ENCODE measurements at places on chromosomes 7 and 10.

- DNase-seq: no peak
Observed at GRCh38 chr7:135158874-135159273, 11.0 kb downstream of the TMEM140 start.

GRCh38 chr10:127338399-127339110, 142.2 kb upstream of the INSYN2A start:
- DNase-seq: no peak

- no peak for DNase-seq
Observed at GRCh38 chr10:29479081-29479925, 155.5 kb downstream of the SVIL start.

- no peak for DNase-seq
Observed at GRCh38 chr10:61923950-61924274, 22.4 kb downstream of the ARID5B start.

DNA sequence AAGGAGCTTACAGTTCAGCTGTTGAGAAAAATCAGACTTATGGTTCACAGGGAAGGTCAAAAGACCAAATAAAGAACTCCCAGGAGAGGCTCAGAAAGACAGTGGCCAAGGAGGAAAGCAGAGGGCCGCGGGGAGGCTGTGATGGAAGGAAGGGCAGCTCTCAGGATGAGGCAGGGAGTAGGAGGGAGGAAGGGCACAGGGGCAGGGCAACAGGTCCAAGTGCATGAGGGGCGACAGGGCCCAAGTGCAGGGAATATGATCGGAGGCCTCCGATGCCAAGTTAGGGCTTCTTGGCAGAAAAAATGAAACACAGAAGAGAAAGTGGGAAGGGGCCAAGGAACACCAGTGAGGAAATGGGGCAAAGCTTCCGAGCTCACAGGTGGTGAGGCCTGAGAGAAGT, 13.4 kb upstream of the PNLIPRP2 start:
- no peak for DNase-seq

DNA sequence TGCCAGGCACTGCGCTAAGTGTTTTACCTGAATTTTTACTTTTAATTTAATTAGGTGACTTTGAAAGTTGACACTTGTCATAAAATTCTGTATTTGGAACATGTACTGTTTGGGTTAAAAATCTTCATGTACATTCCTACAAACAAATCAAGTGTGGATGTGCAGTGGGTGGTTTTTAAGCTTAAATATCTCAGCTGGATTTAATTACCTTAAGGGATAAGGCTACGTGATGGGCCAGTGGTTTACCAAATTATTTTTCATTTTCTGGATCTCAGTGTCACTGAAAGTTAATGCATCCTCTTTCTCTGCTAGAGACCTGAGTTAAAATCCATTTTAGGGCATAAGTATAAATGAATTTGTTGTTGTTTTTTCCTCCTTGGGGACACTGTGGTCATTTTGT, 51.1 kb downstream of the EXOC4 start:
- DNase-seq: no peak

GRCh38 chr7:152477079-152477478, 41.3 kb upstream of the KMT2C start:
- DNase-seq: no peak

- no peak for DNase-seq
Observed at GRCh38 chr7:15440482-15440881, 121.3 kb downstream of the AGMO start.

DNA sequence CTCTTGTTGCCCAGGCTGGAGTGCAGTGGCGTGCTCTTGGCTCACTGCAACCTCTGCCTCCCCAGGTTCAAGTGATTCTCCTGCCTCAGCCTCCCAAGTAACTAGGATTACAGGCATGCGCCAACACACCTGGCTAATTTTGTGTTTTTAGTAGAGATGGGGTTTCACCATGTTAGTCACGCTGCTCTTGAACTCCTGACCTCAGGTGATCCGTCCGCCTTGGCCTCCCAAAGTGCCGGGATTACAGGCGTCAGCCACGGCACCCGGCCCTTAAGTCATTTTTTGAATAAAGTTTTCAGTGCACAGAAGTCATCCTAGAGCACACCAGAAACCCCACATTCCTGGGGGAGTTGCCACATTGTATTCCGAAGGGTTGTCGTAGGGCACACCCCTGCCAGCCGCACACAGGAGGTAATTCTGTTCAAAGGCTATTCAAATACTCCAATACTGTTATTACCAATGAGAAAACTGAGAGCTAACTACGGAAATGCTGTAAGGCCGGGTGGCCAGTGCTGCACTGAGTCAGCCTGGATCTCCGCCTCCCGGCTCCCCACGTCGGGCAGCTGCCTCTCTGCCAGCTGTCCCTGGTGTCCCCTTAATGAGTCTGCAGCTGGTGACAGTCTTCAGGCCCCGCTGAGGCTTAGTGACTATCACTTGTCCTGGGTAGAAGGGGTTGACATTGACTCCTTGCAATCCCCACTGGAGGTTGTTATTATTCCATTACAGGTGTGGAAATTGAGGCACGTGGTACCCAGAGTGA, 8.6 kb upstream of the RFC2 start:
- no peak for DNase-seq

GRCh38 chr10:95896071-95896850, 11.5 kb upstream of the CC2D2B start:
- DNase-seq: no peak

DNA sequence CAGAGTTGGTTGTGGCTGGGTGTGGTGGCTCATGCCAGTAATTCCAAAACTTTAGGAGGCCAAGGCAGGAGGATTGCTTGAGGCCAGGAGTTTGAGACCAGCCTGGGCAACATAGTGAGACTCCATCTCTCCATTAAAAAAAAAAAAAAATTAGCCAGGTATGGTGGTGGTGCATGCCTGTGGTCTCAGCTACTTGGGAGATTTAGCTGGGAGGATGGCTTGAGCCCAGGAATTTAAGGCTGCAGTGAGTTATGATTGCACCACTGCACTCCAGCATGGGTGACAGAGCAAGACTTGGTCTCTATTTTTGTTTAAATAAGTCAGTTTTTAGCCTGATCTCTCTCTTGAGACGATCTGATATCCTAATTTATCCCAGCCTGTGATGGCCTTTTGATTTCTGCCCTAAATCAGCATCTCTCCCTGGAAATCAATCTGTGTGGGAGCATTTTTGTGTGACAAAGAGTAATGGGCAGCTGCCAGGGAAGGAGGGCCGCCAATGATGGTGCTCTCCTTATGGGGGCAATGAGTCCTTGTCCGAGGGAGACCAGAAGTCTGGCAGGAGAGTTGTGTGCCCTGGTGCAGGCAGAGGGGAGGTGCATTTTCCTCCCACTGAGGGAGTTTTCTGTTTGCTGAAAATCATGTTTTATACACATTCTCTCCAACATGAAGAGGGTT, 111.0 kb downstream of the NRP1 start:
- no peak for DNase-seq

DNA sequence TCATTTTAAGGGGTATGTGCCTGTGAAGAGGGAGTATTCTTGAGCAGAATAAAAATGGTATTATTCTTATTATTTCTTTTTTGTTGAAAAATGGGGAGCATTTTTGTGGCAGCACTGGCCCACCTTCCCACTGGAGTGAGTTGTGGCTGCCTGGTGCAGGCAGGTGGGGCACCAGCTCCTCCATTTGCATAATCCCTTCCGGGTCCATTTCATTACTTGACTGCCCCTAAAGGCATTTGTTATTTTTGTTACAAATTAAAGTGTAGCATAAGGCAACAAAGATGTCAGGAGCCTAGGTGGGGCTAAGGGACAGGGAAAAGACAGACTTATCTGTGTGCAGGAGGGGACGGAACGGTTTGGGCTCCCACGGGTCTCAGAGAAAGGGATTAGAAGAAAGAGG, 26.8 kb downstream of the GOLGA7B start:
- DNase-seq: no peak

DNA sequence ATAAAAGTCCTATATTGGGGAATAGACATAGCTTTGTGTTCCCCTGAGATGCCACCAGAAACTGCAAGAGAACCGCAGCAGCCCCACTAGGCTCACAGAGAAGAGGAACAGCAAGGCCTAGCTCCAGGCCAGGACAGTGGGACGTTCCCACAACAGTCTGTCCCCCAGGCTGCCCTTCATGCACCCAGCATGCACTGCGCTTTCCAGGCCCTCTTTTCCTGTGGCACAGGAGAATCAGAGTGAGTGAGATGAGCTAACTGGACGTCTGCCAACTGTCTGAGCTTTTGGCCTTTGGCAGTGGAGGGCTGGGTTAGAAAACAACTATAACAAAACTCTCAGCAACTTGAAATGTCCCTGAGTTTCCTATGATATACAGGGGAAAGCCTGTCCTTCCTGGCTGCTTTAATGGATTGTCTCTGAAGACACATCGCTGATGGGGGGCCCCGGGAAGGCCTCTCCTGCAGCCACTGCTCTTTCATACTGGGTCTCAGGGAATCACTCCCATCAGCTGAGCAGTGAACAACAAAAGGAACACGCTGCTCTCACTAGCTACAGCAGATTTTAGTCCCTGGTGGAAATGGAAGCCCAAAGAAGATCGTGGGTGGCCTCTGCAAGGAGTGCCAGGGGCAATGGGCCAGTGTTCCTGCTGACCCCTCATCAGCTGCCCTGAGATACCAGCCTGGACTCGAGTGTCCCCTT, 53.5 kb downstream of the PODXL start:
- no peak for DNase-seq

DNA sequence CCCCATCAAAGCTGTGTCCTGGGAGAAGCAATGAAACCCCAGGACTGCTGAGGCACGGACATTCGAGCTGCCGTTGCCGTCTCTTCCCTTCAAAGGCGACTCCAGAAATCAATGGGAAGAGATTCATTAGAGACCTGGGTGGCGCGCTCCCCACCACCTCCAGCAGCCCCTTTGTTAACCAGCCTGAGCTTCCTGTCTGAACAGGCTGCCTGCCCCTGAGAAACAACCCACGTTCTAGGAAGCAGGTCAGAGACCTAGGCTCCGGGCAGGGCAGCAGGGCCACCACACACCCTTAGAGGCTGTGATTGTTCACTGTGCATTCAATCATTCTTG, 110.9 kb upstream of the PPIF start:
- no peak for DNase-seq

GRCh38 chr10:104122225-104123107, 495 bp downstream of the SFR1 start:
- no peak for DNase-seq

DNA sequence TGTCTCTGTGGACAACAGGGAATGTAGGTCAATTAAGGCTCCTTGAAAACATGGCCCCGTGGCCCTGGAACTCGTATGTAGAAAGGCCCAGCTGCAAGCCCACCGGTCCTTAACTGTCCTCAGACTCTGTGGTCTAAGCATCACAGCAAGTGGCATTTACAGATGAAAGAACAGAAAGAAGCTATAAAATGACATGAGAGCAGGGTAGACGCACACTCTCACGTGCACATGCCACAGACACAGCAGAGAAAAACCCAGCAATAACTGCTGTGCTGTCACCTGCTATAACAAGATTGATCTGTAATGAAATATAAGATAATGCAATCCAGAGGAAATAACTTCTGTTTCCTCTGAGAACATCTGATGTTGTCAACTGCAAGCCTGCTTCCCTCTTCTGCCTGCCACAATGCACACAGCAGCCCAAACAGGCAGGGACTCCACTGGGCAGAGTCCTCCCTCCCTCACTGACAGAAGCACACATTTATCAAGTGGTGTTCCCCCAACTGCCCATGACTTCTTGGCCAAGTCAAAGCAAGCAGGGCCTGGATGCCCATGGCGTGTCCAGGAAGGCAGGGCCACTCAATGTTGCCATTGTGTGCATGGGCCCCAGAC, 63.9 kb downstream of the GFRA1 start:
- DNase-seq: no peak

DNA sequence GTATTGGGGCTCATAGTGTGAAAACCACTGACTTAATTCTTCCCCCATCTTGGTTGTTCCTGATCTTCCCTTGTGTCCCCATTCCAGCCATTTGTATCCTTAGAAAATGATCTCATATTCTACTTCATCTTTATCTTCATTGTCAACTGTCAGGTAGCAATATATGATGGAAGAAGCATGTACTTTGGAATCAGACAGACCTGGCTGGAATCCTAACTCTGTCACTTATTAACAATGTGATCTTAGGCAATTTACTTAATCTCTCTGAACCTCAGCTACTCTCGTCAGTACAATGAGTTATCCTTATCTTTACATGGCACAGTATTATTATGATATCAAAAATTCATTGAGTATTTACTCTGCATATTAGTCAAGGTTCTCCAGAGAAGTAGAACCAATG, 10.1 kb downstream of the CFTR start:
- no peak for DNase-seq

GRCh38 chr7:67019562-67020390, 23.1 kb downstream of the TYW1 start:
- DNase-seq: no peak

DNA sequence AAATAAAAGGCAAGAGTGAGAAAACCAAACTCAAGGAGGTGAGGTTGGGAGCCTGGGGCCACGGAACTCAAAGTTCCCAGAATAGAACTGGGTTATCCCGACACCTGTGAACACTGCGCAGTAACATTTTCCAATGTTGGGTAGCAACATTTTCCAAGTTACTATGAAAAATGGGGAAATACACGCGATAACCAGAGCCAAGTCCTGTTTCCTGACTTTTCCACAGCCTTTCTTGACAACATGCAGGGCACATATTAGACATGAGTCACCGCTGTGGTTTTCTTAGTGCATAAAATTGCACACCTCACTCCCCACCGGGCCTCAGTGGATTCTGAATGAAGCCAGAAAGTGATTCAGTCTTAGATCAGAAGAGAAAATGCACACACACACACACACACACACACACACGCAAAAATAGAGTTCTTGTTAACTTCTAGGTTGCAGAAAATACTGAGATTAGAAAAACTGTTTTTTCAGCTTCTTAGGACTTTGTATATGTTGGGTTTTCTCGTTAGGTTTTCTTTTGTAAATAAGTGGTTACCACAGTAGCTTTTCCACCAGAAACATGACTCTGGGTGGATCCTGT, 70.0 kb downstream of the CAMK1D start:
- DNase-seq: peak; percentile 43

- DNase-seq: no peak
Observed at GRCh38 chr7:78492146-78492545, 693.6 kb downstream of the PHTF2 start.

DNA sequence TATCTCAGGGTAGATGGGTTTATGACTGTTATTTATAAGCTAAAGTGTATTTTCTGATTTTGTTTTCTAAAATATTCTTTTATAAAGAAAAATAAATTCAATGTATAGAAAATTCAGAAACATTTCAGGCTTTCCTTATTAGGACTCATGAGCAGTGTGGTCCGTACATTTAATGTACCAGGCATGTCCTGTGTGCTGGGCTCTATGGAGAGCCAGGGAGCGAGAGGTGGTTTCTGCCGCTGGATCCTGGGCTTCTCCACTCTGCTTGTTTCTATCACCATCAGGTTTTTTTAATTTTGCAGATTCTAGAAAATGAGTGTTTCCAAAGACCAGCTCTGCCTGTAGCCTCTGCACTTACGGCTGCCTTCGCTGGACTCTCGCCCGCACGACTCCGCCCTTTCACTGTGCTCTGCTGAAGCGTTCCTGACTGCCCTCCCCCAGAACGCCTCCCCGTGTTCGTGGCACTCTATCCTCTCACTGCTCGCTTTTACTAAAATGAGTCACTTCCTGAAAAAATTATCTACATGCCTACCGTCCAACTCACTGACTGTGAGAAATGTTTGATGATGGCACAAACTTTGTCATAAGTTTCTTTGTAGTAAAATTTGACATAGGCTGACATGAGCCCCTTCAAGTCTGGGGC, 188.5 kb downstream of the ZMYND11 start:
- DNase-seq: peak; percentile 34

All from activated gamma-delta T cell treated with Interleukin-2 at 50 U/mL for 16 hours (primary cell).